ENCODE measurements at places on chromosomes 1 and 21.

- DNase-seq, result no peak
Observed at GRCh38 chr1:4379451-4380175, 274.8 kb upstream of the AJAP1 start.

DNA sequence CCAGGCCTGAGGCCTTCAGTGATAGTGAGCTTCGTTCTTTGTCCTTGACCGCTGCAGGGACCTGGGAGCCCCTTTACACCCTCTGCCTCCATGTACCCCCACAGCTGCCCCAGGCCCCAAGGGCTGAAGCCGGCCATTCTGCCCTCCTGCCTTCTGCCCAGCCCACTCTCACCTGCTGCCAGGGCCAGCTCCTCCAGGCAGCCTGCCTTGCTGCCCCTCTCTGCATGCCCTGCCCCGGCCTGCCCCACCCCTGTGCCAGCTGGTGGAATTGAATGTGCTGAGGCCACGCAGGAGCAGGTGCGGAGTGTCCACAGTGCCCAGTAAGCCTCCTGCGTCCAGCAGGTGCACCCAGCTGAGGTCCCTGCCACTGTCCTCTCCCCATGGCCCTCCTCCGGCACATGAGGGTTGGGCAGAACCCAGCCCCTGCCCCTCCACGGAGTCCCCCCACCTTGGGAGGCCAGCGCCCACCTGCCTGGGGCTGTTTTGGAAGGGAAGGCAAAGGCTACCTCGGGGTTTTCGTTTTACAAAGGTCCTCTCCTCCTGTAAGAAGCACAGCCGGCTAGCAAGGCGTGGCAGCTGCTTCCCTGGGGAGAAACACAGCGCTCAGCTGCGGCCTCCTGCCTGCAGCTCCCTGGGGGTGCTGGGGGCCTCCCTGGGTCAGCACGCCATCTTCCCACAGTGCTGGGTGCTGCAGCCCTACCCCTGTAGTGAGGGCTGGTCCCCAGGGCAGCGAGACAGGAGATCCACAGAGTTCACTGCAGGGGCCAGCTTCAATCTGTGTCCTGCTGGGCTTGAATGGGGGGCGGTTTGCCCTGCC is 21.0 kb downstream of the MMEL1 start:
- no peak for DNase-seq

DNA sequence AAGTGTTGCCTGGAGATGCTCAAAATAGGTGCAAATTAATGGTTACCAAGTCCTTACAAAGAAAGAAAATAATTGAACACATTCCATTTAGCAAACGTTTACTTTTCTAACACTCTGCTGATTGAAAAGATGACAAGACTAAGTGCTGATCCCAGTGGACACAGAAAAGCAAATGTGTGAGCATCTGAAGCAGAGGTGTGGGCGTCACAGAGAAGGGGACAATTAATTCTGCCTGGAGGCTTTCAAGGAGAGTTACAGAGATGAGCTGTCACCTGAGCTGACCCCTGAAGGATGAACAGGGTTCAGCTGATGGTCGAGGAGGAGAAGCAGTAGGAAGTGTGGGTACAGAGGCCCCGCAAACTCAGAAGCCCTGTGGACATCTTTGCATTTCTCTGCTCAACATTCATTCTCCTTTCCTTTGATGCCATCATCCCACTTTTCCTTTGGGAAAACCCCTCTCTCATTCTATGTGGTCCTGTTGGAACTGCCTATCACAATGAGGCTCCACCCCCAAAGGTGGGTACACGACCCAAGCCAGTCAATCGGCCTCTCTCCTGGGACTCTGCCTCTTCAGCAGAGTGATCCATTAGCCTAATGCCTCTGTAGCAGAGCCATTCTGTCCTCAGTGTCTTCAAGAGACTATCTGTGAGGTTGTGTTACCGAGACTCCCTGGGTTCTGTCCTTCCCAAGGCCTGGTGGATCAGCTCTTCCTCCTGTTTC is 17.2 kb upstream of the PLA2G2E start:
- no peak for DNase-seq

- no peak for DNase-seq
Observed at GRCh38 chr1:218473522-218473921, 128.4 kb downstream of the TGFB2 start.

DNA sequence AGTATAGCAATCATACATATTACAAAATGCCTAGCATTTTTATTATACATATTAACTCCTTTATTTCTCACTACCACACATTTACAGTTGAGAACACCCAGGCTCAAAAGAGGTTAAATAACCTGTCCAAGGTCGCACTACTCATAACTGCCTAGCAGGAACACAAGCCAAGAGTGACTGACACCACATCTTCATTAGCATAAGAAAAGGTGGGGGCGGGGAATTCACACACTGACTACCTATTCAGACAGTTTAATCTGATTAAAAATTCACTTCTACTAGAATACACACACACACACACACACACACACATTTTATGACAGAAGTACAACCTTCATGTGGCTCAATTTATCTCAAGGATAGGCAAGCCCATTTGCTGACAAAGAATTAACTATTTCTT is 77.8 kb upstream of the CACHD1 start:
- no peak for DNase-seq

- DNase-seq, result no peak
Observed at GRCh38 chr1:89025928-89026327, 3.3 kb upstream of the GBP3 start.

DNA sequence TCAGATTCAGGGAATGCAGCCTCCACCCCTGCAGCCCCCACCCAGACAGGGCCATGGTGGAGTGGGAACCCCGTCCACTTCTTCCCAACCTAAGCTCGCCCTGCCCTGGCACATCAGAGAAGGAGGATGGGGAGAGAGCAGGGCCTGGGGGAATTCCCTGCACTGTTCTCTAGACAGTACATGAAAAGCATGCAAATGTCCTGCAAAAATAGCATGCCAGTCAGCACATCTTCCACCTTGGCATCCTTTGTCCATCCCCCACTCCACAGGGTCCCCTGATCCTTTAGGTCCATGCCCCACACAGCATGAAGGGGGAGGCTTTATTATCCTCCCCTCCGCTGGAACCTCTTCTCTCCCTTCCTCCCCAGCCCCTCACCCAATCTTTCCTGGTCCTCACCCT is 35.0 kb upstream of the RD3 start:
- DNase-seq, result no peak

DNA sequence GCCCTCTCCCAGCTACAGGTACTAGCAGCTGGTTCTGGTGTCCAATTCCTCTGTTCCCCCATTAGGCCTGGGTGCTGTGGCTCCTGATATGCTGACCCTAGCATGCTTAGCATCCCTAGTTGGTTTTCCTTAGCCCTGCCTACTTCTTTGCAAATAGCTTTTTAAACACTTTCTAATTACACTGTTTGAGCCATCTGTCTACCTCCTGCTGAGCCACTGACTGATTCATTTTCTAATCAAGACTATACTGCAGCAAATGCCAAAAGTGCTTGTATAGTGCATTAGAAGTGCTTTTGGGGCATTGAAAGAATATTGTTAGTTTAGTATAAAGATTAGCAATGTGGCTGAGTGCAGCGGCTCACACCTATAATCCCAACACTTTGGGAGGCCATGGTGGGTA is 36.3 kb downstream of the ERICH3 start:
- DNase-seq, result no peak

- DNase-seq, result no peak
Observed at GRCh38 chr1:196717868-196718267, 56.8 kb upstream of the CFHR3 start.

DNA sequence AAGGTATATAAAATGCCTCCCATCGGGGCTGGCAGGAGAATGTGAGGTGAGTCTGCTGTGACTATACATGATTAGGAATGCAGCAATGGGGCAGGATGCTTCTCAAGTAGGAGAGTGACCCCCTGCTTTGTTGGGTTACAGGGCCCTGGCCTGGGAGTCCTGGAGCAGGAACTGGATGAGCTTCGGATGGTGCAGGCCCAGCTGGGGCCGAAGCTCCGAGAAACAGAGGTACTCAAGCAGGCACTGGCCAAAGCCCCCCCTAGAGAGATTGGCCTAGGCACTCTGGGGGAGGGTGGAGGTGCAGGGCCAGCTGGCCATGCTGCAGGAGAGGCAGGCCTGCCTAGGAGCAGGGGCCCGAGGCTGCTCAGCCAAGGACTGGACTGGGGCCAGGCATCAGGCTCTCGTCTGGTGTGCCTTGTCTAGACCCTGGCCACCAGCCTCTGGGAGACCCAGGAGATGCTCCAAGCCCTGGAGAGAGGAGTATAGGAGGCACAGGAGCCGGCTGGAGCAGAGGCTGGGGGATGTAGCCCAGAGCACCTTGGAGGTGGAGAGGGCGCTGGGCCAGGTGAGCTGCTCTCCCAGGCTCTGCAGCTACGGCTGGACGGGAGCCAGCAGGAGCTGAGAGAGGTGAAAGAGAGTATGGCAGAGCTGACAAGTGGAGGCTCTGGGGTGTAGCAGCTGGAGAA is 32.8 kb upstream of the PKP1 start:
- DNase-seq, result no peak

DNA sequence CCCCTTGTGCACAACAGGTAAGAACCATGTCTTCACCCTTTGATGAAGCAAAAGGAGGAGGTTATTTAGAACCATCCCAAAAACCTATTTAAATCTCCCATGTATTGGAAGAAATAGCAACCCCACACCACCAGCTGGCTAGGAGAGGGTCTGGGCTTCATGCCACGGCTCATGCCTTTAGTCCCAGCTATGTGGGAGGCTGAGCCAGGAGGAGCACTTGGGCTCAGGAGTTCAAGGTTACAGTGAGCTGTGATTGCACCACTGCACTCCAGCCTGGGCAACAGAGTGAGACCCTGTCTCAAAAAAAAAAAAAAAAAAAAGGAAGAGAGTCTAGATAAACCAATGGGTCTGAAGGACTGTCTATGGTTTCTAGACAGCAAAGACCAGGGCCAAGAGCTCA is 197.9 kb upstream of the COA6 start:
- no peak for DNase-seq

GRCh38 chr1:207181847-207182246 is 77.8 kb downstream of the C4BPA start:
- no peak for DNase-seq

- DNase-seq, result no peak
Observed at GRCh38 chr1:14437417-14437918, 161.0 kb upstream of the KAZN start.

GRCh38 chr21:38081708-38082107 is 165.5 kb upstream of the KCNJ6 start:
- DNase-seq, result no peak

DNA sequence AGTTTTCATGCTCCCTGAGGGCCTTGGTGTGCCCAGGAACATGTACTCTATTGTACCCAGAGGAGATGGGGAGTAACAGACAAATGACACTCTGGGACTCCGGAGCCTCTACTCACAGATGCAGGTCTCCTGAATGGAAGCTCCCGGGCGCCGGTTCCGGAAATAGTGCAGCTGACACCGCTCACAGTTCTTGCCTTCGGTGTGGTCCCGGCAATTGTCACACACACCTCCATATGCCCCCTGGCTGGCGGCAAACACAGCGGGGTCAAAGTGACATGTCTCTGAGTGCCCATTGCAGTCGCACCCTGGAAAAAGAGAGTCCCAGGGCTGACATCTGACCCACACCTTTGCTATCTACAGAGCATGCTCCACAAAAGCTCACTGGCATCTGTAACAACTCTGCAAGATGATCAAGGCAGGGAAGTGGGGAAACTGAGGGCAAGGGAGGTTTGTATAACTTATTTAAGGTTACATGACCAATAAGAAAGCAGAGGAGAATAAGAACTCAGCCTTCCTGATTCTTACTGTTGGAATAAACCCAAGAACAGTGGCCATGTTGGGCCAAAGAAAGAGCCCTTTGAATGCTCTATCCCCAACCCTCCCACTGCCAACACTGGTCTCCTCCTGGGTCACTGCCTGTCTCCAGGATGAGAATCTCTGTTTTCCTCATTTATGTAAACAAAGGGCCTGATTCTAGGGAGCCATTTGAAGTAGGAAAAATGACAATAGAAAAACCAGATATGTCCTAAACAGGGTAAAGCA is 22.4 kb downstream of the LAMB3 start:
- no peak for DNase-seq

DNA sequence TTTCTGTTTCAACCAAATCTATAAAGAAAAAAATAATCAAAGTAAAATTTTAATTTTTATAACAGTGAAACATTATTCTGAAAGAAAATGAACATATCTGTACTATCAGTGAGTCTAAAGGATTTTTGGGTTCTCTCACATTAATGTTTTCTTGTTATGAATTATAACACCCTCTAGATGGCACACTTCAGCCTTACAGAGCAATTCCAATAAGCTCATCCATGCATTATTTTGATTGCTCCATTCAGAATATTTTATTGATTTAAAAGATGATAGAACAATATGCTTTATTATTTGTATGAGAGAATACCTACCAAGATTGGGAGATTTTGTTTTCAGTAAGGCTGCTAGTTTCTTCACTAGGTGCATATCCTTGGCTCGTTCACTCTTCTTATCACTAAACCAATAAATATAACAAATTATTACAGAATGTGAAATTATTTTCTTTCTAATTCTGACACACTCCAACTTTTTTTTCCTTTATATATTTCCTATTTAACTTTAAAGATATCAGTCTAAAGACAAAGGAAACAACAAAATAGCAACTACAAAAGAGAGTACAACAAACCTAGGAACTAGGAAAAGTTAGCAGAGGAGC is 82.4 kb downstream of the RAB3GAP2 start:
- no peak for DNase-seq

DNA sequence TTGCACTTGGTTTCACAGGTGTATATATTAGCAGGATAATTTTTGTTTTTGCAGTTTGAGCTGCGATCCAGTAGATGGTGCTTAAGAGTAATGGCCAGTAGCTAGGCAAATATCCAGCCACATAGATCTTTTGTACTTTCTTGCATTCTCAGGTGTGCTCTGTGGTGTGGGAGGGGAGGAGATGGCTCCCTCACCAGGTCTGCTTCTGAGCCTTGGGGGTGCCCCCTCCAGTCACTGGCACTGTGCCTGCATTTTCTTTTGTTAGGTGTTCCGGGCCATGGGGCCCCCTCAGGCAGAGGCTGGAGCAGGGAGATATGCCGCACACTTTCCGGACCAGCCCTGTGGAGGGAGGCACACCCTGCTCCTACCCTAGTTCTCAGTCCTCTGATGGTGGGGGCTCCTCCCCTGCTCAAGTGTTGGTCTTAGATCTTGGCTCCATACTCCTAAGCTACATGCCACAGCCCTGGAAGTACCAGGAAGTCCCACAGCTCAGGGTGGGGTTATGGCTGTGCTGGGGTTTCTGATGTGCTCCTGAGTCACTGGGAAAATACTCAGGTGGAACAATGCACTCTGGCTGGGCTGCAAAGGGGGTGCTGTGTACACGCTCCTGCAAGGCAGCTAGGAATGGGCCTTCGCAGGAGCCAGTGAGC is 197.6 kb upstream of the DMRTA2 start:
- no peak for DNase-seq

Measured in effector CD8-positive, alpha-beta T cell (primary cell).